Caco-2 (cell line): ENCODE measurements at places on chromosomes 11 and 22.

DNA sequence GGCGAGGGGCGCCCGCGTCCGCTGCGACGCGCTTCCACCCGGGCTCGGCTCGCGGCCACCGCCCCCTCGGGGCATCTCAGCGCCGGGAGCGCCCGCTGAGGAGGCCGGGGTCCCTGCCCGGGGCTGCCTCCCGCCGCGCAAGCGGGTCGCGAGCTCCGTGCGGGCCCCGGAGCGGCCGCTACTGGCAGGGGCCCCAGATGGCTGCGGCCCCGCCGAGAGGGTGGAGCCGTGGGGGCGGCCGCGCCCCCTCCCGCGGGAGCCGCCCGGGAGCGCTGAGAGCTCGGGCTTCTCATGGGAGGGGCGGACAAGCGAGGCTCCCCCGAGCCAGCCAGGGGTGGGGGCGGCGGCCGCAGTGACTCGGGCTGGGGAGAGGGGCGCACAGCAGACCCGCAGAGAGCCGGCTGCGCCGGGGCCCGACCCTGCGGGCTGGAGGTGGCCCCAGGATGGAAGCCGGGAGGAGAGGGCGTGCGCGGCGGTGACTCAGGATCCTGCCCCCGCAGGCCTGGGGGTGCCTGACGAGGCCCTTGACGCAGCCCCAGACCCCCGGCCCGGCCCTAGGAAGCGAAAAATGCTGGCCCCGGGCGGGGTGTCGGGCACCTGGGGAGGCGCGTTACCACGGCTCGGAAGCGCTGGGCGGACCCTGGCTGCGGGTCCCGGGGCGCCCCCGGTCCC lies 603 bp upstream of the ZFTA start:
- H3K36me3 ChIP-seq: peaks cover 3% of the 10 kb centered on the region; the same call in 1 of the 2 replicates
- peaks cover 37% of the 10 kb centered on the region for H3K4me1 ChIP-seq
- H3K27me3 ChIP-seq: no peaks in the 10 kb centered on the region
- peak overlapping the region; percentile 77 for H3K4me3 ChIP-seq

- peaks cover 2% of the 10 kb centered on the region for H3K27me3 ChIP-seq
- no peak overlapping the region for H3K27ac ChIP-seq
- H3K36me3 ChIP-seq: no peaks in the 10 kb centered on the region
- H3K4me3 ChIP-seq: no peak overlapping the region
Measured at GRCh38 chr22:22143448-22143847, 101.1 kb upstream of the VPREB1 start.

GRCh38 chr11:47944632-47945031 lies 35.7 kb upstream of the PTPRJ start:
- H3K4me3 ChIP-seq: no peak overlapping the region
- no peak overlapping the region for H3K27ac ChIP-seq
- DNase-seq: no peak
- no peaks in the 10 kb centered on the region for H3K36me3 ChIP-seq
- H3K27me3 ChIP-seq: no peaks in the 10 kb centered on the region

- DNase-seq: no peak
- H3K36me3 ChIP-seq: no peaks in the 10 kb centered on the region; the same call in 1 of the 2 replicates
- H3K27me3 ChIP-seq: no peaks in the 10 kb centered on the region
- H3K4me1 ChIP-seq: peaks cover 19% of the 10 kb centered on the region
- H3K27ac ChIP-seq: no peak overlapping the region
- no peak overlapping the region for H3K4me3 ChIP-seq
Measured at GRCh38 chr22:30279046-30279788, 10.1 kb downstream of the CASTOR1 start.

DNA sequence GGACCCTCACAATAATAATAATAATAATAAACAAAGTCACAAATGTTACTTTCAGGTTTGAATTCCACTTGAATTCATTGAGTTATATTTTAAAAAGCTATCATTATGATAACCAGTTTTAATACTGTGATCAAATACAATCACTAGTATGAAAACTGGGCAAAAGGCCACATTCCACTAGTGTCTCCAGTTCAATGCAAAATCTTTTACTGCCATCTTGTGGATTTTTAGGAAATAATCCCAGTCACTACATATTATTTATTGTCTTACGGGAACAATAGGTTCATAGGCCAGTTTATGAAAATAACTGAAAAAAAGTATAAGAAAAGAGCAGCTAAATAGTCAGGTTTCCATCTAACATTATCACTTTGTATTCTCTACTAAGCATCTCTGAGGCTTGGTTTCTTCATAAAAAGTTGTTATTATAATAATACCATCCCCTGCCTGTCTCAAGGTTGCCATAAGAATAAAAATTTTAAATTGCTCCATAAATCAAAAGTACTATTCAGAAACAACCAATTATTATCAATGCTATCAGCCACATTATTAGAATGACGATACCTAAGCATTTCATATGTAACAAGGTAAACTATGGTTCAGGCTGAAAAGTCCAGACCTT lies 533.9 kb upstream of the CCDC90B start:
- H3K4me3 ChIP-seq: no peak overlapping the region
- H3K4me1 ChIP-seq: no peaks in the 10 kb centered on the region
- no peak overlapping the region for H3K27ac ChIP-seq
- DNase-seq: no peak

DNA sequence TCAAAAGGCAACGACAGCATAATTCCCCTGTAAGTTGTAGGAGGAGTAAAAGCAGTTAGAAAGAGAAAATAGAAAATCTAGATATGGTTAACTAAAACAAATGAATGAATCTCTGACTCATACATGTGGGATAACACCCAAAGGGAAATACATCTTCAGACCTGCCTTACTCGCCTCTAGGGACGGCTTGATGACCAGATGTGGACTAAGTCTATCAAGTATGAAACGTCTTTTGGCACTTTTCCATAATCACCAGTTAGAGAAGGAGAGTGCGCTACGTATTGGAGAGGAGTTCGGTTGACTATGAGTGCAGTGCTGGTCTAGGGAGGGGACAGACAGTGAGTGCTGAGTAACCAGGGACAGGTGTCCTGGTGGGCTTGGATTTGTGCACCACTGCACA lies 459.9 kb downstream of the OPCML start:
- no peaks in the 10 kb centered on the region for H3K4me1 ChIP-seq
- no peak for DNase-seq
- no peak overlapping the region for H3K27ac ChIP-seq
- H3K4me3 ChIP-seq: no peak overlapping the region

- H3K27me3 ChIP-seq: no peaks in the 10 kb centered on the region
- H3K27ac ChIP-seq: no peak overlapping the region
- no peak overlapping the region for H3K4me3 ChIP-seq
- peaks cover 7% of the 10 kb centered on the region for H3K36me3 ChIP-seq
- no peak for DNase-seq
- peaks cover 5% of the 10 kb centered on the region for H3K4me1 ChIP-seq
Measured at GRCh38 chr11:698493-699115, 3.0 kb downstream of the TMEM80 start.

DNA sequence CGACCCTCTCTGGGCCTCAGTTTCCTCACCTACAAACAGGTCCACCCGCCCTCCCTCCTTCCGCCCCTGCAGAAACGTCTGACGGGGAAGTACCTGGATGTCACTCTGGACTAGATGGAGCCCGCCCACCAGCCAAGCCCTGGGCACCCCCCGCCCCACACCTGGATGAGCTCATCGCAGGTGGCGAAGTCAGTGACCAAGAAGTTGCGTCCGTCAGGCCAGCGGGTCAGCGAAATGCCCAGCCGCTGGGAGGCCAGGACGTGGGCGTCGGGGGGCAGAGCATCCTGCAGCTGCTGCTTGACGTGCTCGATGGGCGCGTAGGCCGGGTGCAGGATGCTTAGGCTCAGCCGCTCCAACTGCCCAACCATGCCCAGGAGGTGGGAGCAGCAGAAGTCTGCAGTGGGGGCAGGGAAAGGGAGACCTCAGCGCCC lies 897 bp downstream of the PNPLA5 start:
- H3K36me3 ChIP-seq: no peaks in the 10 kb centered on the region
- H3K27me3 ChIP-seq: no peaks in the 10 kb centered on the region
- H3K4me3 ChIP-seq: no peak overlapping the region
- no peaks in the 10 kb centered on the region for H3K4me1 ChIP-seq

- H3K27me3 ChIP-seq: no peaks in the 10 kb centered on the region
- H3K4me1 ChIP-seq: no peaks in the 10 kb centered on the region
- H3K4me3 ChIP-seq: no peak overlapping the region
- no peaks in the 10 kb centered on the region for H3K36me3 ChIP-seq
Measured at GRCh38 chr22:49070501-49070900, 757.2 kb downstream of the BRD1 start.

DNA sequence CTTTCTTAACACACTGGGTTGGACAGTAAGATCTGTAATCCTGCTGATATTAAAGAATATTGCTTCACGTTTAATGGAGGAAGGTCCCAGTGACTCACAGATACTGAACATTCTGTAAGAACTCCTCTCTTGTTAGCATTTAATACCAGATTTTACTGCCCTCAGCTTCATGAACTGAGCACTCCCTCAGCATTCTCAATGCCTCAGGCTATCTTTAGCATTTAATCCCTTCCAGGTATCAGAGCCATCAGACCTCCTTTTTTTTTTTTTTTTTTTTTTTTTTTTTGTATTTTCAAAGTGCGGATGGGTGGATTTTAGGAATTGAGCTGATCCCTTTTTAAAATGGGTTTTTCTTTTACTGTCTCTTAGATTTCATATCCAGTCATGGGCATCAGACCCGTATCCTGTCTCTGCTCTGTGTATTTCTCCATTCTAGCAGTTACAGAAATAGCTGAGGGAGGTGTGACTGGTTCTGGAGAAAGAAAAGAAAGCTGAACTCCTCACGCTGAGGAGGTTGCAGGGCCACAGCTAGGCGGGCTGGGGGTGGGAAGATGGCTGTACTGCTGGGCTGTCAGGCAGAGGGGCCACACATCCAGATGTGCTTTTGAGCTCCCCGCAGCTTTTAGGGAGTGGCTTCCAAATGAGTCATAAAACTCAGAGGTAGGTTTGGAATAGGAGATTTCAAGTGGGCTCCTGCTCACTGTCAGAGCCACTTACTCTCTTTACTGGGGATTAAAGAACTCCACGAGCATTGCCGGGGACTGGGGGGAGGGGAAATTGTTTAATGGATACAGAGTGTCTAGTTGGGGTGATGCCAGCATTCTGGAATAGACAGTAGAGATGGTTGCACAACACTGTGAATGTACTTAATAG lies 97.0 kb downstream of the SYT9 start:
- H3K4me3 ChIP-seq: no peak overlapping the region
- H3K36me3 ChIP-seq: no peaks in the 10 kb centered on the region
- H3K4me1 ChIP-seq: no peaks in the 10 kb centered on the region

GRCh38 chr22:36252754-36253522 lies at the start of gene APOL1:
Gene APOL1, plus strand, starts transcription at chr22:36253133. Its CDS starts 1,823 bp downstream, at chr22:36254956.
- no peaks in the 10 kb centered on the region for H3K4me1 ChIP-seq
- H3K27ac ChIP-seq: no peak within 1 kb of the TSS
- H3K4me3 ChIP-seq: no peak within 1 kb of the TSS
